ENCODE measurements at places on chromosomes 4 and X.

- DNase-seq: no peak
These were observed 1222.0 kb upstream of the TENM3 start for GRCh38 chr4:181021213-181021612.

DNA sequence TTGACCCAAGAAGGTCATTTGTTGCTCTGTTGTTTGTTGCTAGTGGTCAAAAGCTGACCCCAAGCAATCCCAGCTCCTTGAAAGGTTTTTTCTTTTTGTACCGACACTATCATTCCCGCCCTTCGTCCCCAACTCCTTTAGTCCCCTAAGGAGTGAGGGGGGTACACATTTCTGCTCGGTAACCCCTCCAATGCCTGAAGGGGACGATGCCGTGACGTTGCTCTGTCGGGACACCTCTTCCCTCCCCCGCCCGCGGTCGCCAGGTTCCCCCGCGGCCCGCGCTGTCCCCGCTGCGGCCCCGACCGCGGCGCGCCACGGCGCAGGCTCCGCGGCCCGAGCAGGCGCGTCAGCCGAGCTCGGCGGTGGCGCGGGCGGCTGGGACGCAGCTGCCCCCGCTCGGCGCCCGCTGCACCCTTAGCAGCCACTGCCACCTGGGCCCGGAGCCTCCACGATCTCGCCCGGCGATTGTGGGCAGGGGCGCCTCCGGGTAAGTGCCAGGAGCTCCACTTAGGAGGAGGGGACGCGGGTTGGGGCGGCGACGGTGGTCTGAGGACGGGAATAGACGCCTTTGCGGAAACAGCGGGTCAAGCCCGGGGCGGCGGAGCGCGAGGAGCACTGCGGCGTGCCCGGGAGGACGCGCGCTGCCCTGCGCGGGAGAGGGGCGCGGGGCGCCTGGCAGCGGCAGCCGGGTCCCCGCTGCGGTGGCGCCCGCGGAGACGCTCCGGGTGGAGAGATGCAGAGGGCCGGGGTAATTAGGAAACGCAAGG lies at the start of gene GLRB:
TSS of gene GLRB (plus strand) at position 340 of the 767 bp plus-strand sequence. CDS start 1,875 bp downstream, outside the sequence.
- no peak for DNase-seq

DNA sequence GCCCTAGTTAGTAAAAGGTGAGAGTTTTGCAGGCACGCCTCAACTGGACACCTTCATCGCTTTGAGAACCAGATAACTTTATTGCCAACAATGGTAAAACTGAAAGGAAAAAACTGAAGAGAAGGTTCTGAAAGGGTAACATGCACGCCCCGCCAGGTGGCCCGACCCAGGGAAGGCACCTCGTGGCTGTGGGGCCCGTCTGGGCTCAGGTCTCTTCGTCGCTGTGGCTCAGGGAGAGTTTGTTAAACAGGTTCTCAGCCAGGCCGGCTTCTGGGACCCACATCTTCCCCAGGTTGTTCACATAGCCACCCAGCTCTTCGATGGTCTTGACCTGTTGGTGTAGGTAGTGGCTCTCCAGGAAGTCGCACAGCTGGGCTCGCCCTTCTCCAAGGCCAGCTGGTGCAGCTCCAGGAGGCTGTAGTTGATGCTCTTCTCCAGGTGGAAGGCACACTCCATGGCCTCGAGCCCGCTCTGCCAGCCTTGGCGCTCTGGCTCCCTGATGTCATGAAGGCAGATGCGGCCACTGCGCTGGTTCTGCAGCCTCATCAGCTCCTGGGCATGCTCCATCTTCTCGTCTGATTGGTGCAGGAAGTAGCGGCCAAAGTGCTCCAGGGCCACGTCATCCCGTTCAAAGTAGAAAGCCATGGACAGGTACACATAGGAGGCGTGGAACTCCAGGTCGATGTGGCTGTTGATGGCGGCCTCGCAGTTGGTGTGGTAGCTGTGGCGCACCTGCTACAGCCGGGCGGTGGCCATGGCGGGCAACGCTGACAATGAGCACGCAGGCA lies 69.7 kb downstream of the FAM47C start:
- DNase-seq: no peak

GRCh38 chr4:4200624-4201023 lies 26.1 kb downstream of the OTOP1 start:
- no peak for DNase-seq

DNA sequence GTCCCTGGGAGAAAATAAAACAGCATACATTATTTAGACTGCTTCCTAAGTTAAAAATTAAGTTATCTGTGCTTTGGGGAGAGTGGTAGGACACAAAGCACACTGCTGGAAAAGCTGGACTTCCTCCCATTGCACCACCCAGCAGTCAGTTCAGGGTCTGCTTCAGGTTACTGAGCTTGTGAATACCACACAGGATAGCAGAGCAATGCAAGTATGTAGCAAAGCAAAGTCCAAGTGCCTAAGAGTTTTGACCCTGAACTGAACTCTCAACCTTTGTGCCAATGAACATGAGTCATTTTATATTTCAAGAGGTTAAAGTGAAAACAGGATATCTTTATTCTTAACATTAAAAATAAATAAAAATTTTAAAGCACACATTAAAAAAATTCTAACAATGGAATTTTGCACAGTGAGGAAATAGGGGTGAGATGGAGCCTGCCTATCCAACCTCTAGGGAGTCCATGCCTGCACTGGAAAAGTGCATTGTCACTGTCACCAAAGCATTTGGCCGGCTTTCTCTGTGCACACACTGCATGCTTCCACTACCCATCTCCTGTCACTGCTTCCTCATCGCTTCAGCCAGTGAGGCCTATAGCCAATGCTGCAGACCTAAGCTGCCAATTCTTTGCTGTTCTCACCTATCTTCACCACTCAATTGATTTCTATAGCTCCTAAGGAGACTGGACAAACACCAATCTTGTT lies 50.9 kb downstream of the ABCG2 start:
- DNase-seq: no peak

DNA sequence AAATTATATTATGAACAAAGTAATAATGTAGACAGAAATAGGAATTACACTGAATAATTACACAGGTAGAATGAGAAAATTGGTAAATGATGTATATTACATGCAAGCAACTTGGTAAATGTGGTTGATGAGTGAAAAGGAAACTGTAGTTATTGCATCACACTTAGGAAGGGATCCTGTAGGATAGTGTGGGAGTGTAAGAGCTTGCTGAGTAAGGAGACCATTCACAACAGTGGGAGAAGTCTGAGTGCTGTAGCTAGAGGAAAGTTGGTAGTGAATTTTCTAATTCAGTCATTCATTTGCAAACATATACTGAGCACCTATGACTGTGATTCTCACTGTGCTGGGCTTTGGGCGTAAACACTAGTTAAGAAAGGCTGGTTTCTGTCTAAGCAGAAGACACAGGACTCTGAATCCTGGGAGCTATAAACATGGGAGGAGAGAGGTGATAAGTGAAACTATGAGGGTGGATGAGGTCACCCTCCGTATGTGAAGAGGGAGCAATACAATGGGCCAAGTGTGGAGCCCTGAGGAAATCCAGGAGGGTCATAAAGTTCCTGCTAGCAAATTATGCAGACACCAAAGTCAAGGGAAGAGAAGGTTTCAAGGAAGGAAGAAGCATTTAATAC lies 14.2 kb upstream of the CPE start:
- no peak for DNase-seq

GRCh38 chrX:6701085-6701484 lies 166.2 kb upstream of the VCX3A start:
- DNase-seq: no peak

DNA sequence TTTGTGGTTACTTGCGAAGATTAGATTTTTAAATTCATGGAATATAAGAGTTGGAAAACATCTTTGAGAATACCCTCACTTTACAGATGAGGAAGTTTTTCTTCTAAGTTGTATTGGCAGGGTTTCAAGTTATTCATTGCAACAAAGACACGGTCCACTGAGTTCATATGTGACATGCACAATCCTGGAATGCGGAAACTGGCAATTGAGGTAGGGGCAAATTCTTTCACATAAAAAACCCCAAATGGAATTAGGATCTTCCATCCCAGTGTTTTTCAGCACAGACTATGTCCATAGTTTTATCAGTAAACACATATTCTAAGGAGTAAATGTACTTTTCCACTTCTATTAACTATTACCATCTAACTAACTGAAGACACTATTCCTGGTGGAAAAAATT lies 81.8 kb upstream of the NAP1L5 start:
- no peak for DNase-seq

DNA sequence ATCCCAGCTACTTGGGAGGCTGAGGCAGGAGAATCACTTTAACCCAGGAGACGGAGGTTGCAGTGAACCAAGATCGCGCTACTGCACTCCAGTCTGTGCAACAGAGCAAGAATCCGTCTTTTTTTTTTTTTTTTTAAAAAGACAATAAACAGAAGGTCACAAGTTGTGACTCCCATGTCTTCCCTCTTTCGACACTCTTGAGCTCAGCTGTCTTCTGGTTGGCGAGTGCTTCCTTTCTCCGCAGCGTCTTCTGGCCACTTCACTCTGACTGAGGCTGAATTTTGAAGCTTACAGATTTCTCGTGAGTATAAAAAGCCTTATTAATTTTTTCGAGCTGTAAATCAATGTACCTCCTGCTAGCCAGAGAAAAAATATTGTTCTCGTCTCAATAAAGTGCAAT lies 124.9 kb downstream of the STOX2 start:
- DNase-seq: no peak

- no peak for DNase-seq
These were observed 14.1 kb downstream of the NOP14 start for GRCh38 chr4:2948895-2949781.

GRCh38 chrX:128699716-128700285 lies 647.6 kb upstream of the ACTRT1 start:
- DNase-seq: no peak

DNA sequence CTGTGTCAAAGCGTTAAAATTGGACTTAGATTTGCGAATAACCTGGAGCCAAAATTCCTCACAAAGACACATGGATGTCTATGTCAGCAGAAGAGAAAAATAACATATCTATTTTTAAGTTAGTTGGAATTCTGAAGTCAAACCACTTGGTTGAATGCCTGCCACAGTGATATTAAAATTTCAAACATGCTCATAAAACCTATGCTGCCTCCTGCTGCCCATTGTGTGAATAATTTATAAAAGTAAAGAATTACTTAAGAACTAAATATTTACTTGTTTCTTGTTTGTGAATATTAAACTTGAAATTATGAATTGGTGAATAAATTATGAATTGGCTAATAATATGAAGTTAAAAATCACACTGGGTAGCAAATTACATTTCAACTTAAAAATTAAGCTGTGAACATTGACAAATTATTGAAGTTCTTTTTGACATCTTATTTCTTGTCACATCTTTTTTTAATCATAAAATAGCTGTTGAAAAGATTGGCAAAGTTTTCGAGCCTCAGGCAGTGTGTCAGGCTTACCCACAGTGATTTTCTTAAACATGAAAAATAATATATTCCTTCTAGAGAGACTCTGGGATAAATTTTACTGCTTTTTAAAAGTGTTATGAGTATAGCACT lies 35.4 kb downstream of the FABP2 start:
- DNase-seq: no peak

DNA sequence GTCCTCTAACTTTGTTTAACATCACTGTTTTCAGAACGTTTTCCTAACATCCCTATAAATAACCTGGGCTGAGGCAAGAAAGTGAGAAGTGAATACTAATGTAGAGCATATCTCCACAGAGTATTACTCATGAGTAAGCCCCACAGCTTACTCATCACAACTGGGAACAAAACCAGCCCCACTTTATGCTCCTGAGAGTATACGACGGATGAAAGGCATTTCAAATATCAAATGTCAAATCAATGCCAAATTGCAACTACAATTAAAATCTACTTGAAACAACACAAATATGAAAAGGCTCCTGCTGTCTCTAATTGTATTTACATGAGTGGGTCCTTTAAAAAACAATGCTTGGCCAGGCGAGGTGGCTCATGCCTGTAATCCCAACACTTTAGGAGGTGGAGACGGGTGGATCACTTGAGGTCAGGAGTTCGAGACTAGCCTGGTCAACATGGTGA lies 41.2 kb downstream of the SH3RF1 start:
- DNase-seq: no peak

DNA sequence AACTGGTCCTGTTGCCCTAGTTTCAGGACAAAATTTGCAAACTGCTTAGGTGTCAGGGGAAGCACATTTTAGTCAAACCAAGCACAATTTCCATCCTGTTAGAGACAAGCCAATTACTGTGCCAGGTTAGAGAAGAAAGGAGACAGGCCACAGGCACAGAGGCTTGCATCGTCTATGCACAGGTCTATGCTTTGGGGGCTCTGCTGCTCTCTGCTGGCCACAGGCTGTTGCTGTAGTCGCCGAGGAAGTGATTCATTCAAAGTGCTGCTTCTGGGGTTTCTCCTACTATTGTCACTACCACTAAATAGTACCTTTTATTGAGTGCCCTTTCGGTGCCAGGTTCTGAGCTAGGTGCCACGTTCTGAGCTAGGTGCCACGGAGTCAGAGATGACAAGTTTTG lies 45.5 kb downstream of the VGLL1 start:
- DNase-seq: peak; percentile 25

DNA sequence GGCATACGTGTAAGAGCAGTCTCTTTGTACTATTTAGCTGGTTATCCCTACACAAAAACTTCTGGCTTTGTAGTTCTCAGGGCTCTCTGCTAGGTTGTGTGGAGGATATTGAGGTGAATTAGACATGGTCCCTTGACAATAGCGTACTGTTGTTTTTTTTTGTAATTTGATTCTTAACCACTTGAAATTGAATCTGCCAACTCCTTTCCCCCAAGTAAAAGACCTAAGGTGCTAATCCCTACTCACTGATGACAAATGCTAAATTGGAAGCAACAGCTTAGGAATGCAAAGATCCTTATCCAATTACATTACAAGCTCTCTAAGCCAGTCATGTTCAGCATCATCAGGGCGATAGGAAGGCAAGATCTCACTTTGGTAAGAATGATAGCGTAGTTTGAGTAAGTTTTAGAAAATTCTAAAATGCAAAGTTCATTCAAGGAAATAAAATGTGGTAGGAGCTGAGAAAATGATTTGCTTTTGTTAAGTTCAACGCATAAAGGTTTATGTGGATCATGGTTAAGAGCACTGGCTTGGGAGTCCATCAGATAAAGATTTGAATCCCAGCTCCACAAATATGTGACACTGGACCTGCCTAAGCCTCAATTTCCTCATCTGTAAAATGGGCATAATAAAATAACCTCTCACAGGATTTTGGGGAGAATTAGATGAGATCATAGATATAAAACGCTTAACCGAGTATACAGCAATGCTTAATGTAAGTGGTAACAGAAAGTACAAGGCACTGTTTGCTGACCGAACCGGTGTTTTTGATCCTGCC lies 39.3 kb downstream of the DOCK11 start:
- DNase-seq: no peak

GRCh38 chrX:97850911-97851310 lies 967.2 kb downstream of the RPA4 start:
- no peak for DNase-seq
